ENCODE measurements at places on chromosomes 5 and 9.

- DNase-seq = no peak
Observed at GRCh38 chr9:112248722-112249121, 73.6 kb upstream of the SUSD1 start.

- DNase-seq = no peak
Observed at GRCh38 chr9:33230756-33231622, 9.0 kb upstream of the SPINK4 start.

DNA sequence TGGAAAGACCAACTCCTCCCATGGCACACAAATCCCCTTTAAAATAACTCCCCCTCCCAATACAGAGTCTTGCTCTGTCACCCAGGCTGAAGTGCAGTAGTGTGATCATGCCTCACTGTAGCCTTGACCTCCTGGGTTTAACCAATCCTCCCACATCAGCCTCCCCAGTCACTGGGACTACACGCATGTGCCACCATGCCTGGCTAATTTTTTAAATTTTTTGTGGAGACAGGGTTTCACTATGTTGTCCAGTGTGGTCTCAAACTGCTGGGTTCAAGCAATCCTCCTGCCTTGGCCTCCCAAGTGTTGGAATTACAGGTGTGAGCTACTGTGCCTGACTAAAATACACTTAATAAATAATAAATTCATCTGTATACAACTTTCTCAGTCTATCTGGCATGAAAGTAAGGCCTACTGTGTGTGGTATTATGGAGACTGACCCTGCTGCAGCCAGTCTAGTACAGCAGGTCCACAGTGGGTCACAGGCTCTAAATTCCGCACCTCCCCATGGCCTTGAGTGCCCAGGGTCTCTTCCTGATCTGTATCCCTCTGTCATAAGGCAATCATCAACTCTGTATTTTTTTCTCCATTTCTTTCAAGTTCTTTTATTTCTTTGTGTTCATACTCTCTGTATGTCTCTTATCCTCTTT is 169.4 kb downstream of the MAPKAP1 start:
- DNase-seq = no peak

- DNase-seq = no peak
Observed at GRCh38 chr5:180367300-180367699, 14.2 kb upstream of the GFPT2 start.
